Activated T-helper 1 cell treated with Interleukin-2 at 50 U/mL for 16 hours (primary cell): ENCODE measurements at places on chromosomes 4 and X.

DNA sequence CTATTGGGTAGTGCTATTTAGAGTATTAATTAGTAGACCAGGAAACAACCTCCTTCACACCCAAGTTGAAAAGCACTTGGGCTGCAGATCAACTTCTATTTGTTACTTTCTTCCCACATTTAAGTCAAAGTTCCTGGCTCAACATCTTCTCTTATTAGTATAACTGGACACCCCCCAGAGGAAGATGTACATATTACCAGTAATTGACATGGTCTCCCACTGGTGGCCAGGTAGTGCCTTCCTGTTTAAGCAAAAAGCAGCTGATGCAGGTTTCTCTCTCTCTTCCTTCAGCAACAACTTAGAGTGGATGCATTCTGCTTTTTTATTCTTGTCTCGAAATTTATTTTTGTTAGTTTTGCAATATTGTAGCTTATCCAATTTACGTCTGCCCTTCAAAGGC, 438.1 kb downstream of the GBA3 start:
- DNase-seq: no peak

GRCh38 chr4:27272217-27272616, 411.6 kb downstream of the STIM2 start:
- no peak for DNase-seq

GRCh38 chr4:98359646-98360045, 98.5 kb downstream of the RAP1GDS1 start:
- DNase-seq: no peak

- DNase-seq: peak; percentile 13
Measured at GRCh38 chrX:63560601-63561218, 209.6 kb upstream of the SPIN4 start.

GRCh38 chrX:13014111-13015096, 30.0 kb downstream of the FAM9C start:
- DNase-seq: no peak

- no peak for DNase-seq
Measured at GRCh38 chr4:82918091-82918490, 17.6 kb downstream of the THAP9 start.

GRCh38 chr4:108820492-108821350, 57.9 kb upstream of the ETNPPL start:
- DNase-seq: no peak

DNA sequence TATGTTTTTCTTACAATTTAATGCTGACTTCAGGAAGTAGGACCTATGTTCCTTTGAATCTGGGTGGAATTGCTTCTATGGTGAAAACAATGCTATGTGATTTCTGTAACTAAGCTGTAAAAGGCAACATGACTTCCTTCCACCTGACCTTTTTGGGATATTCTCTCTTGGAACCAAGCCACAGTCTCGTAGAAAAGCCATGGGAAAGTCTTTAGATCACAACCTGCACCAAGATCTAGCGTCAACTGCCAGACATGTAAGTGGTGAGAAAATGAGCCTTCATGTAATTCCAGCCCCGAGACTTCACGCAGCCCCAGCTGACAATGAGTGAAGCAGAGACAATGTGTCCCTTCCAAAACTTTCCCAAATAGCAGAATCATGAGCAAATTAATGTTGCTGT, 297.0 kb upstream of the DCAF8L1 start:
- no peak for DNase-seq

GRCh38 chr4:76275486-76276124, 24.1 kb downstream of the FAM47E start:
- DNase-seq: no peak

DNA sequence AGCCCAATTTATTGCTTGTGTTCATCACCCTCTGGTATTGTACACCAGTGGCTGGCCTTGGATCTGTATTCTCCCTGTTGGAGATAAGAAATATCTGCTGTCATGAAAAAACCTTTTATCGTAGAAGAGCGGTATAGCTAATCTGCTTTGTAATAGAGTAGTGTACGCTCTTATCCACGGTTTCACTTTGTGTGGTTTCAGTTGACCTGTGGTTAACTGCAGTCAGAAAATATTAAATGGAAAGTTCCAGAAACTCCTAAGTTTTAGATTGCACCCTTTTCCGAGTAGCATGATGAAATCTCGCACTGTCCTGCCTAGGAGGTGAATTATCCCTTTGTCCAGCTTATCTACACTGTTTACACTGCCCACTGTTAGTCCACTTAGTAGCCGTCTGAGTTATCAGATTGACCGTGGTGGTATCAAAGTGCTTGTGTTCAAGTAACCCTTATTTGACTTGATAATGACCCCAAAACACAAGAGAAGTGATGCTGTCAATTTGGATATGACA, 42.4 kb downstream of the KDM6A start:
- no peak for DNase-seq

- DNase-seq: no peak
Measured at GRCh38 chr4:123786920-123787319, 390.3 kb downstream of the SPRY1 start.

DNA sequence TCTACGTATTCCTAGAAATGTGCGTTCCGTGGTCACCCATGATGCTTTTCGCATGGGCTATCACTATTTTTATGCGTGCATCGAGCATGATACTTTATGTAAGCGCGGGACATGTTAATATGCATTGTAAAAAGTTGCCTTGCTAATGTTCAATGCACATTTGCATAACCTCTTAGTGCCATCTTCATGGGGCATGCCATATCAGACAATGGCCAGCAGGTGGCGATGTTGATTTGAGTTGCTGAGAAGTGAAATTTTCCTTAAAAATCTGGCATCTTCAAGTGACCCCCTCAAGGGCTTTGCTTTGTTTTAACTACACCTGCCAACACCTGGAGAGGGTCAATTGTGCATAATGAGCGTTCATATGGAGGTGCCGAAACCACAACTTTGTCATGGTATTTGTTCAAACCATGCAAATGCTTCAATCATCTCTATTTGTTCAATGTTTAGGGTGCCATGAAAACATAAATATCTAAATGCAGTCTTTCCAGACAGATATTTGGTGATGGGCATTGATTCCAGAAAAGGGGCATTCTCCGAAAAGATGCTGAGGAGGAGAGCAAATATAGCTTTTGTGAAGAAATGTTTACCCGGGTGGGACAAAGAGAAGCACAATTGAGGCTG, 833.9 kb upstream of the PRKX start:
- DNase-seq: peak; percentile 3

DNA sequence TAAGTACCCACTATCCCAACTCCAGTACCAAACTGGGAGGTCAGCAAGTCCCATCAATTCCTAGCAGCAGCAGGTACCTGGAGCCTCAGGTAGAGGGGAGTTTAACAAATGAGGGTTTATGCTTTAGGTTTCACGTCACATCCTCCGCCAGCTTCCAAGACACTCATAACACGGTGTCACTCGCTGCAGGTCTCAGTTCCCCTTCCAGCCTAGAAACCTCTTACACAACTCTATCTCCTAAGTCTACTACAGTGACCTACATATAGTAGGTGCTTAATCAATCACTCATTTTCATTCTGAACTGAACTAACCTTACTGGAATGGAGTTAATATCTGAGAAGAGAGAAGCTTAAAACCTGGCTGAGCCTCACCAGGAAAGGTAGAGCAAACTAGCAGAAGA, 96.0 kb downstream of the EFHC2 start:
- DNase-seq: no peak

- DNase-seq: no peak
Measured at GRCh38 chrX:137565921-137566745, at the start of gene ZIC3. ZIC3 (plus strand) TSS chrX:137566127; CDS start chrX:137566692, 565 bp downstream.

GRCh38 chr4:81827577-81828202, 356.0 kb upstream of the RASGEF1B start:
- DNase-seq: no peak

GRCh38 chrX:26511589-26512363, 295.8 kb downstream of the MAGEB5 start:
- DNase-seq: no peak
